GM12891 (cell line): ENCODE measurements at places on chromosomes 5 and 9.

GRCh38 chr9:9612755-9613154, 1000.0 kb downstream of the PTPRD start:
- DNase-seq: no peak

DNA sequence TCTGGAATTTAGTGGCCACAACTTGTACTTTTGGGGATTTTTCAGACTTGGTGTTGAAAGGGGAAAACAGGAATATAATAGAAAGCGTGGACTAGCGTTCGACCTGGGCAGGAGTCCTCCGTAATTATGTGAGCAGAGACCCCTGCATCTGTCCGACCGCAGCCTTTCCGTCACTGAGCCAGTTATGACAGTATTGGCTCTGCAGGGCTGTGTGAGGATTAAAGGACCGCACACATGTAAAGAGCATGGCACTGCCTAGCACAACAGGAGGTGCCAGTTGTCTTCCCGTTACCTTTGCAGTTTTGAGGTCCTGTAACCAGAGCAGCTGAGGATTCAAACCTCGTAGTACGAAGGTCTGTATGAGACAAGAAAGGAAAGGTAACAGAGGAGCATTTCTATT, 1.2 kb downstream of the B4GALT7 start:
- no peak for DNase-seq

DNA sequence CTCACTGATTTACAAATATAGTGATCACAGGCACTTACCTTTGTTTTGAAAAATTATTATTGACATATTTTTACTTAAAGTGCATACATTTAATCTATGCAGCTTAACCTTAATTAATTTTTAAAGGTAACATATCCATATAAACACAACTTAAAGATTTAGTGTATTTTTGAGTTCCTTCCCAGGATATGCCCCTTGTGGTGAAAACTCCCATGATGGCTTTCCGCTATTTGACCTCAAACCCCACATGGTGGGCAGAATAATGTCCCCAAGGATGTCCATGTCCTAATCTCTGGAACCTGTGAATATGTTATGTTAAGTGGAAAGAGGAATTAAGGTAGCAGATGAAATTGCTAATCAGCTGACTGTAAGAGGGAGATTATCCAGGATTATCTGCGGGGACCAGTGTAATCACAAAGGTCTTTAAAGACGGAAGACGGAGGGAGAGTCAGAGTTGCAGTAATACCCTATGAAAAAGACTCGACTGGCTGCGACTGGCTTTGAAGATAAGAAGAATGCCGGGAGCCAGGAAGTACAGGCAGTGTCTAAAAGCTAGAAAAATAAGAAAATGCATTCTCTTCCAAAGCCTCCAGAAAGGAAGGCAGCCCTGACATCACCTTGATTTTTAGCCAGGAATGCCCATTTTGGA, 193.9 kb downstream of the ICE1 start:
- DNase-seq: no peak

- DNase-seq: no peak
These were observed 18.7 kb downstream of the HSD17B4 start for GRCh38 chr5:119470851-119471451.

DNA sequence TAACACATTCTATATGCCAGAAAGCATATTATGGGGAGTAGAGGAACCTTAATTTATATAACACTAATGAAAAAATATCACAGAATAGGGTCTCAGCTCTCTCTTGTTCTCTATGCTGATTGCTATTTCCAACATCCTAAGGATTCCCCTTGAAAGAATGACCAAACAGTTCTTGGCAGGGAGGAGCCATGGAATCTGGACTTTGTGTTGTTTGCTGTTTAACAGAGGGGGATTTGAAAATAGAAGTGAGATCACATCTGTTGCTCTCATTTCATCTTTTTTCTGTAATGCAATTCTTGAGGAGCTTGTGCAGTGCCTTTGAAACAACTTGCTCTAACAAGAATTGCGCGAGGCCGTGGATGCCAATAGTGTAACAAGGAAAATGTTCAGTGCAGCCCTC, 755.3 kb downstream of the TLE1 start:
- DNase-seq: no peak

DNA sequence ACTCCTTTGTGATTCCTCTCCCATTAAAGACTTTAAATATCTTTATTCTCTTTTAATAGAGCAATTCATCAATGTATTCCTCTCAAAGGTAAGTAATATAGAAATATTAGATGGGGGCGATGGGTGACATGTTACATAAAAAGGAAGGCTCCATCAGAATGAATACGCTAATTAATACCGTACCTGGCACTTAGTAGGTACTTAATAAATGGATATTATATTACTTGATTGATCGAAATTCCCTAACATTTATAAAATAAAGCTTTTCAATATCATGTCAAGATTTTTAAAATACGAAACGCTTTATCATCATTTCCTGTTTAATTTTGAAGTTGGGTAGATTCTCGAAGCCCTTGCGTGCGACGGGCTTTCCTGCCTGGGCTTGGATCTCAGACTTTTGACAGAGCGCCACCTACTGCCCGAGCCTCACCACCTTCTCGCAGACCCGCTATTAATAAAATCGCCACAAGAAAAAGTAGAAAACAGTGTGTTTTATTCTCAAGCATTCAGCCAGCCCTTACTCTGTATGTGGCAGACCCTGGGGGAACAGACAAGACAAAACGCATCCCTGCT, 99.4 kb downstream of the C5orf15 start:
- DNase-seq: peak; percentile 56

GRCh38 chr5:16864631-16865131, 71.4 kb downstream of the MYO10 start:
- no peak for DNase-seq

DNA sequence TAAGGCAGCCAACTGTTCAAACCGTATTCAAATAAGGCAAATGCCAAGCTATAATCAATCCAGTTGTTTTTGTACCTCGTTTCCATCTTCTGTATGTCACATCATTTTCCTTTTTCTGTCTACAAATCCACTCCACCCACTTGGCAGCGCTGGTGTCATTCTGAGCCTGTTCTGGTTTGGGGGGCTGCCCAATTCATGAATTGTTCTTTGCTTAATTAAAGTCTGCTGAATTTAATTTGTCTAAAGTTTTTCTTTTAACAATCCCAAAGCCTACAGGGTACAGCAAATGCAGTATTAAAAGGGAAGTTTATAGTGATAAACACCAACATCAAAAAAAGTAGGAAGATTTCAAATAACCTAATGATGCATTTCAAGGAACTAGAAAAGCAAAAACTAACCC, 93.3 kb downstream of the GTF3C4 start:
- DNase-seq: no peak

- no peak for DNase-seq
These were observed 180.5 kb downstream of the RFK start for GRCh38 chr9:76213751-76214150.

GRCh38 chr5:3276896-3277295, 318.7 kb upstream of the IRX1 start:
- DNase-seq: no peak

DNA sequence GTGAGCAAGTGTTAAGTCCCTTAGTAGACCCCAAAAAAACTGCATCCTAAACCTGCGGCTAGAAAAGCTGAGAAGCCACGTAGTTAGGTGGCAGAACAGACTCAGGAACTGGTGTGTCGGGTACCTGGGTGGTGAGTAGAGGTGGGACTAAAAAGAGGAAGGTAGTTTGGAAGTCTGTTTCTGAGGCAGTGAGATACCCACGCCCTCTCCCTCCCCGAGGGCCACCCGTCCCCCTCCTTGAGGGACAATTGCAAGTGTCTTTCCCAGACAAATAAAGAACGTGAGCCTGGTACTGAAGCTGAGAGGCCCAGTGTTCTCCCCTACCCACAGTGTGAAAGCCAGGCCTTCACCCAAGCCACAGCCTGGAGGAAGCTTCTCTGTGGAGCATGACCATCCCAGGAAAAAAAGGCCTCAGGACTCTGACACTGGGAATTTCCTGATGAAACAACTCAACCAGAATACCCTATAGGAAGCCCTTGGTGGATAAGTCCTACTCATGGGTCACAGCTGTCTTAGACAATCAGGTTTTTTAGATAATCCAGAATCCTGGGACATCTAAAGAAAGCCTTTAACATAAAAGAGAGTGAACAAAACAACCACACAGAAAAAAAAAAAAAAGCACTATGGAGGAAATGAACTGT, 7.0 kb upstream of the CD74 start:
- DNase-seq: no peak

DNA sequence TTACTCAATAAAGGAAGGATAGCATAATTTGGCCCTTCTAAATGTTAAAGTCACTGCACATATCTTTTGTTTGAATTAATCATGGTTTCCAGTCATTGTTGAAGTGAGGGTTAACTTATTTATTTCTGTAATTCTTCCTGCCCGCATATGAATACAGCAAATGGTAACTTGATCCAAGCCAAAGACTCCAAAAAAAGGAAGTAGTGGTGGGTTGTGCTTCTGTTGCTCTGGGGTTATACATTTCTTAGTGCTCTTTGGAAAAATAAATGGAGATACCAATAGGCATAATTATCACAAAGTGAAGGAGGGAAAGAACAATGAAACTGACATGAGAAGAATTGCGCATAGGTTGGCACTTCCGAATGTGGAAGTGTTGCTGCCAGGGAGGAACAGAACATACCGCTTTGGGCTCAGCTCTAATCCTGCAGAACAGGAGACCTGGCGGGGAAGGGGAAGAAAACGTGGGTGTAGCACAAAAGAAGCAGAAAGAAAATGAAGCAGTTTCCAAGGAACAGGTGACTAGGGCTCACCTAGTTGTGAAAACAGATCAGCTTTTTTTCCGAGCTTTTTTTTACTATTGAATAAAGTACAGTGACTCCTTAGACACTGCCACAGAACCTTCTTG, 69.7 kb upstream of the TAF11L2 start:
- DNase-seq: no peak

- no peak for DNase-seq
These were observed 138.9 kb upstream of the PHYKPL start for GRCh38 chr5:178371362-178372111.

GRCh38 chr9:36191290-36191645, 547 bp downstream of the CLTA start:
- DNase-seq: no peak

GRCh38 chr5:108297042-108297601, 84.8 kb downstream of the FBXL17 start:
- DNase-seq: no peak

DNA sequence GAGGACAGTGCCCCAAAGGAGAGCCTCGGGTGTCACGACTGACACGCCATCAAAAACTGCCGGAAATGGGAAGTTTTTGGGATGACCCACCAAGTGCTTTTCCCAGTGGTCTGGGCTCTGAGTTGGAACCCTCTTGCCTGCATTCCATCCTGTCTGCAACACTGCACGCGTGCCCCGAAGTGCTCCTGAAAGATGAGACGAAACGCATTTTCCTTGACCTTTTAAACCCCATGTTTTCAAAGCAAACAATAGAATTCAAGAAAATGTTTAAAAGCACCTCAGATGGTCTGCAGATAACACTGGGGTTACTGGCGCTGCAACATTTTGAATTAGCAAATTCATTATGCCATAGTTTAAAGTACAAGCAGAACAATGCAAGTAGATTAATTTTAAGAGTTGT, 92.9 kb downstream of the ANKRD18A start:
- no peak for DNase-seq

DNA sequence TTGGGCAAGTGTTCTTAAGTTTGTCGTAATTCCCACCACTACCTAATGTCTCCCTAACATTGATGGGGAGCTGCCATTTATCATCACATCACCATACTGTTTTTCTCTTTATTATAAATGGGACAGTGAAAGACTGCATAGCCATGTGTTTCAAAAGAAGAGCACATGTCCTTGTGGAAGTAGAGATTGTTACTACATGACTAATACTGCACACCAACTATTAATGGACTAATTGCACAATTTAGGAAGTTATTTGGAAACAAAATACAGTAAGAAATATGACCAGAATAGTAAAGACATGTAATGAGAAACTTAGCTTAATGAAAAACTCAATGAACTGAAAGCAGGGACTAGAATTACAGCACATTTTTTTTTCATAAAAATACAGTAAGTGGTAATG, 12.0 kb upstream of the ELOVL7 start:
- no peak for DNase-seq

DNA sequence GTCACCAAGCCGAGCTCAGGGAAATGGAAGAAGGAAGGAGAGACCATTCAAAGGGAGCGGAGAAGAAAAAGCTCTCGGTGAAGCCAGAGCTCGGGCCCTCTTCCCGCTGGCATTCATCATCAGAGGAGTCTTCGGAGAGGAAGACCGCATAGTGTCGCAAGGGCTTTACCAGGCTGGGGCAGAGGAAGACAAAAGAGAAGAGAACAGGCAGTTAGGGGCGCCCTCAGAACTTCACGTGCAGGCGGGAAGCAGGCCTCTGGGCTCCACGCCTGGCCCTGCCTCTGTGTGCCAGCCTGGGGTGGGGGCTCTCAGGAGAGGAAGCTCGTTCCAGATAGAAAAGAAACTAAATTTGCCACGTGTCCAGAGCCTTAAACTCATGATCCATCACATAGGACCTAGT, 31.7 kb downstream of the CRB2 start:
- DNase-seq: no peak

DNA sequence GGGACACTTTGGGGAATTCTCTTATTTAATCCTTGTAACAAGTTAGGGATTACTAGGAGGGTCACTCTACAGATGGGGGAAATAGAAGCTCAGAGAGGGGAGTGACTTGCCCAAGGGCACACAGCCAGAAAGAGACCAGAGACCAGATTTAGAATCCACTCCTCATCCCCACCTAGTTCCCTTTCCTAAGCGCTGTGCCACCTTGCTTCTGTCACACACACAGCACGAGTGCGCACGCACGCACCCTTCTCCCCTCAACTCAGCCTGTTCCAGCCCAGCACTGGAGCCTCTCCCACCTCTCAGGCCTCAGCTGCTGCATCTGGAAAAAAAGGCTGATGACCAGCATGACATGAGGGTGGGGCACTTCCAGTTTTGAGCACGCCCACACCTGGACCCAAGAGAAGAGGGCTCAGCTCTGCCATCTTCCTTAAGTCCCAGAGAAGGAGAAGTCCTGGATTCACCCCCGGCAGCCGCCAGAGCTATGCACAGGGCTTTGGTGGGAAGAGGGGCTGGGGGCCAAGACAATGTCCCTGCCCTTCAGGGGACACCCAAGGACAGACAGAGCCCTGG, 18.5 kb downstream of the NR5A1 start:
- DNase-seq: no peak

- no peak for DNase-seq
These were observed 19.1 kb downstream of the PDGFRB start for GRCh38 chr5:150136305-150137167.

- no peak for DNase-seq
These were observed 64.1 kb downstream of the PLAC8L1 start for GRCh38 chr5:146041180-146041789.

GRCh38 chr9:125538092-125538473, 168.9 kb downstream of the MAPKAP1 start:
- DNase-seq: no peak

GRCh38 chr9:32918628-32919027, 82.8 kb downstream of the APTX start:
- no peak for DNase-seq

DNA sequence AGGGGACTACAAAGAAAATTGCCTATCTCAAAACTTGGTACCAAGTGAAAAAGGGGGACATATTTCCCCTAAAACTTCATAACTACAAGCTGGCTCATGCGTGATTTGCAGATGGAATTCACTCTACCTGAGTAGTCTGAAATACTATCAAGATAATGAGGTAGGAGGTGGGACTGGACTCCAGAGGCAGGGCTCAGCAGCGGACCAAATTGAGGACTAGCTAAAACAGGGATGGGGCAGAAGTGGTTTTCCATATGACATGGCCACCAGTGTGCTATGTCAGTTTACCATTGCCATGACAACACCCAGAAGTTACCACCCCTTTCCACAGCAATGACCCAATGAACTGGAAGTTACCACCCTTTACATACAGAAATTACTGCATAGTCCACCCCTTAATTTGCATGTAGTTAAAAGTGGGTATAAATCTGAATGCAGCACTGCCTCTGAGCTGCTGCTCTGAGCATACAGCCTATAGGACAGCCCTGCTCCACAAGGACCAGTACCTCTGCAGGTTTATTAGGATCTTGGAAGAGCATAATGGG, 30.4 kb upstream of the TESK1 start:
- DNase-seq: no peak
